Activated T-cell treated with anti-CD3 and anti-CD28 coated beads for 24 hours (primary cell): ENCODE measurements at places on chromosomes 12 and 14.
A peak's percentile ranks its signal among the peaks of the same experiment; 100 is the strongest.

GRCh38 chr14:91254461-91254860, 10.0 kb upstream of the GPR68 start:
- DNase-seq = no peak

GRCh38 chr14:60212503-60213371, 36.3 kb upstream of the PPM1A start:
- no peak for DNase-seq

DNA sequence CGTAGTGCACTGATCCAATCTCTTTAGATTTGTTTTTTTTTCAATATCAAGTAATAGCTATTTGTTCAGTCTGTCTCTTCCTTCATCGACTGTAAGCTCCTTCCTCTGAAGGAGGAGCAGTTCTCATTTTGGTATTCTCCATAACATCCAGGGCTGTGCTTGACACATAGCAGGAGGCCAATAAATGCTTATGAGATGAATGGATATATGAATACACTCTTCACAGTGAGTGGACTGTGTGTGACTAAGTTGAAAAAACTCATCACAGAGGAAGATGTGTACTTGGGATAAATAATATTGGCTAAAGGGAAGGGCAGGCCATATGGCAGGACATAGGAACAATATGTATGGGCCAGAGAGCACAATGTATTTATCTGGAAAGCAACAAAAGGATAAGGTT, 205.3 kb upstream of the PRICKLE1 start:
- no peak for DNase-seq

DNA sequence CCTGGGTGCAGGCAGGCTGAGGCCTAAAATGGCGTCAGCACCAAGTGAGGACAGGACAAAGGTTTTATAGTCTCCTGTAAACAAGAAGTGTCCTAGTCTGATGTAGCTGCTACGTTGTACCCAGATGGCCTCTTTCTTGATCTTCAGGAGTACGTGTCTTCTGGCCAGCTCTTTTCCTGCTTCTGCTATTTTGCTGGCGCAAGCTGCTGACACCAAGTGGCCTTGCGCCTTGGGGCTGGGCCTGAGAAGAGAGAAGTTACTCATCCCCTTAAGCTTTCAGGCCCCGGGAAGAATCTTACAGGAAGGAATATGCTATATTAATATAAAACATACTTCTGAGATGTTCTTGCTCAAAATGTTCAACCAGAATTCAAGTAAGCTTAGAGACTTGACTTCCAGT, 605.2 kb downstream of the GALC start:
- no peak for DNase-seq

GRCh38 chr12:4203772-4204376, 69.7 kb upstream of the CCND2 start:
- DNase-seq = no peak

- no peak for DNase-seq
Observed at GRCh38 chr12:501722-502447, 42.1 kb downstream of the B4GALNT3 start.

GRCh38 chr12:32545413-32545980, 133.6 kb upstream of the DNM1L start:
- DNase-seq = no peak

DNA sequence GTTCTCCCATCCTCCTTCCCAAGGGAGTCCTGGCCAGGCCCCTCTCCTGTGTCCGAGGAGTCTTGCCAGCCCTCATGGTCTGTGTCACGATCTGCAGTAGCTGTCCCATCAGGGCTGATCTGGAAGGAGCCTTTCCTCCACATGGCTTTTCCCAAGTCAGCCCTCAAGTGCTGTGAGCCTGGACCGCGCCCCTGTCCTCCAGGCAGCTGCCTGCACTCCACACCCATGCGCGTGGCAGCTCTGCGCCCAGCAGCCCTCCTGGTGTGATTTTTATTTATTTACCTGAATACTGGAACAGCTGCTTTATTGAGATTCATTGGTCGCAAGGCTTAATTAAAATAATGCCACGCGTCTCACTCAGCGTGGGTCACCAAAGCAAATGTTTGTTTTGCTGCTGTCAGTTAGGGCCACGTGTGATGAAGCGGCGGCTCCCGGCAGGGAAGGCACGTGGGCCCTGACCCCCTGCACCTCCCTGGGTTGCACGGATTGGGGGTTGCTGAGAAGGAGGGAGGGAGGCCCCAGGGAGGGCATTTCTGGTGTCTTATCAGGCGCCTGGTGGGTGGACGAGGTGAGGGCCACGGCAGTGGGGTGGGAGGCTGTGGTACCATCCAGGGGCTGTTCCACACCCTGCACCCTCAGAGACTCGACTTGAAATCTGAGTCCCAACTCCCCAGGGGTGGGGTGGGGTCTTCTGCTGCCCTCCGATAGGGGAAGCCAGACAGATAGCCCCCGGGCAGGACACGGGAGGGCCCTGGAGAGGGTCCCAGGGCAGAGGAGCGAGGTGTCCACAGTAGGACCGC, 206.3 kb upstream of the C14orf180 start:
- no peak for DNase-seq

DNA sequence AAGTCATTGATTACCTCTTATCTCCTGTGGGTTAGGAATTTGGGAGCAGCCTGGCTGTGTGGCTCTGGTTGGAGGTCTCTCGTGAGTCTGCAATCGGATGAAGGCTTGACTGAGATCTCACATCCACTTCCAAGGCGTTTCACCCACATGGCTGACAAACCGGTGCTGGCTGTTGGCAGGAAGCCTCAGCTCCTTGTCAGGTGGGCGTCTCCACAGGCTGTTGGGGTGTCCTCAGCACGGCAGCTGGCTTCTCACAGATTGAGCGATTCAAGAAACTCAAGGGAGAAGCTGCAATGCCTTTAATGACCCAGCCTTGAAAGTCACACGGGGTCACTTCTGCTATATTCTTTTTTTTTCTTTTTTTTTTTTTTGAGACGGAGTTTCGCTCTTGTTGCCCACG, 28.6 kb upstream of the CORO1C start:
- DNase-seq = no peak

DNA sequence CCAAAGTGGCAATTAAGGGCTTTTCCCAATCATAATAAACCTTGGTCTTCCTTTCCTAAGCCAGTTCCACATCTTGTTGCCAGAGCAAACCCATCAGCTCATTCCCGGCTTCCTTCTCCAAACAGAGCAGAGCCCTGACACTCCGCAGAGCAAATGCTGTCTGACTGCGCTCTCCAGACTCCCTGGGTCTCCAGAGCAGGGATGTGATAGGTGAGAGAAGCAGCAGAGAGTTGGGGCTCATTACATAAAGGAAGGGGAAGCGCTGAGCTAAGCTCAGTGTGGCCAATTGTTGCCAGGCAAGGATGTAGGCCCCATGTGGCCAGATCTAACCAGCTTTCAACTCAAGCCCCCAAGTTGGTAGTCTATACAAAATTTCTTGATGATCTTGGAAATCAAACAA, 36.2 kb upstream of the PAX9 start:
- no peak for DNase-seq

GRCh38 chr14:106831322-106831720, 1304.9 kb downstream of the TMEM121 start:
- DNase-seq = peak; percentile 47

- DNase-seq = no peak
Observed at GRCh38 chr12:19771858-19772257, 332.6 kb downstream of the AEBP2 start.

DNA sequence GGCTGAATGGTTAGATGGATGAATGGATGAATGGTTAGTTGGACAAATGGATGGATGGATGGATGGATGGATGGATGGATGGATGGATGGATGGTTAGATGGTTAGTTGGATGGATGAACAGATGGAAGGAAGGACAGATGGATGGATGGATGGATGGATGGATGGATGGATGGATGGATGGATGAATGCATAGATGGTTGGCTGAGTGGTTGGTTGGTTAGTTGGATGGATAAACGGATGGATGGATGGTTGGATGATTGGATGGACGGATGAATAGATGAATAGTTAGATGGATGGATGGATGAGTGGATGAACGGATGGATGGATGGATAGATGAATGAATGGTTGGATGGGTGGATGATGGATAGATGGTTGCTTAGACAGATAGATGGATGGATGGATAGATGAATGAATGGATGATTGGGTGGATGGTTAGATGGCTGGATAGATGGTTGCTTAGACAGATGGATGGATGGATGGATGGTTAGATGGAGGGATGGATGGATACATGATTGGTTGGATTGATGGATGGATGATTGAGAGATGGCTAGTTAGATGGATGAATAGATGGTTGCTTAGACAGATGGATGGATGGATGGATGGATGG, 48.8 kb upstream of the HSPB8 start:
- no peak for DNase-seq

DNA sequence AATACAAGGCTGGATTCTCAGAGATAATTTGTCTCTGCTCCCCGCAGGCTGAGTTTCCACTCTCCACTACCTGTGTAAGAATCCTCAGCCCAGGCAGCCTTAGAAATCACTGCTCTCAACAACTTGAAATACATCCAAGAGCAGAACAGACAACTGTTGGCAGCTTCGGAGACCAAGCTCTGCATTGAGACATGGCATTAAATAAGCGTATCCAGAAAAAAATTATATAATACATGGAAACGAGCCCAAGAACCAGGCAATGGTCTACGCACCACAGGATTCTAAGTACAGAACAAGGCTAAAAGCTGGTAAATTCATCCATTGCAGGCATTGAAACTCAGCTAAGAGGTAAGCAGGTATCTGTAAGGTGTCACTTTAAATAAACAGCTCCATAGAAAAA, 165.5 kb upstream of the DIO3 start:
- DNase-seq = no peak

- no peak for DNase-seq
Observed at GRCh38 chr12:104467346-104467837, 10.6 kb downstream of the CHST11 start.

DNA sequence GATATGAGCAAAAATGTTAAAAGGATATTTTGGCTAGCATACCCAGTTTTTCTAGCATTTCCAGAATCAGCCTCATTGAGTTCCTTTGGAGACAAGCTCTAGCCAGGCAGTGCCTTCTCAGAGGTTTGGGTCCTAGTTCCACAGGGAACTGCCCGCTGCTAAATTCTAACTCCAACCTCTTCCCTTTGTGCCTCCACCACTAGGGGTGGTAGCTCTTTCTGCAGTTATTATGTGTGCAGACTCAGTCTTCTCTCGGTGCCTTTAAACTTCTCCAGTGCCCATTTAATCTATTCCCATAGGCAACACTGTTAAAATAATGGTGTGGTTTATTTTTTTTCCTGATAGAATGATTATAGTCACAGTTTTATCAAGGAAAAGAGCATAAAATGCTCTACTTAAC, 21.5 kb upstream of the SLC25A3 start:
- DNase-seq = no peak

DNA sequence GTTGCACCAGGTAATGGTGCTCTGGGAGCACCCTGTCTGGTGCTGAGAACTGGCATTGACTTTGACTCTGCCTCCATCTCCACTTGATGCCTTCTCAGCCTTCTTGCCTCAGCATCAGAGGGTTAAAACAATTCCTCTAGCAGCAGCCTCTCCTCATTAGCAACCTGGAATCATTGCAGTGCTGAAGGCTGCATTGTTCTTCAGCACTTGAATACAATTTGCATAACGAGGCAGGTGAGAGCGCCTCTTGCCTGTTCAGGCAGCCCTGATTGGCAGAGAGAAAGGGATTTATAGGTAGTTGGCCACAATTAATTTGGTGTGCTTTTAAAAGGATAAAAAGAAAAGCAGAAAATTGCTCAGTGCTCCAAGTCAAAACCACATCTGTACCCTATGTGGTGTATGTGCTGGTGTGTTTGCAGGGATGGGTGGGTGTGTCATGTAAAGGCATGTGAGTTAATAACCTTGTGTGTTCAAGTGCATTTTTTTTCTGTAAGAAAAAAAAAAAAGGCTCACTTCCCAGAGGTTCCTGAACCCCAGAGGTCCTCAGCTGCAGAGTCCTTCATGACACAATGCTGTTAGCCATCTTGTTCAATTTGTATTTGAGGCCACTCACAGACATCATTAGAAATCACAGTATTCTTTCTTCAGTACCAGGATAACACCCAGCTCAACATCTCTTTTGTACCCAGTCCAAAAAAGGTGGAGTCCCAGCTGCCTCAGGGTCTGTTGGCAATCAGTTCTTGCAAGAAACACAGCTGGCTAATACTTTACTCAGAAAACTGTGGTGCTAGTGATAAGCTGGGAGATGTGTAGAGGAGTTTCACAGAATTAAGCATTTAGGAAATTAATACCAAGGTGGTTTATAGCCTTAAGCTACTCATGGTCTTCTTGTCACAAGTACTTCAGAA, 385.6 kb downstream of the GRIN2B start:
- DNase-seq = no peak

- no peak for DNase-seq
Observed at GRCh38 chr12:116373572-116374206, 96.2 kb upstream of the MED13L start.

DNA sequence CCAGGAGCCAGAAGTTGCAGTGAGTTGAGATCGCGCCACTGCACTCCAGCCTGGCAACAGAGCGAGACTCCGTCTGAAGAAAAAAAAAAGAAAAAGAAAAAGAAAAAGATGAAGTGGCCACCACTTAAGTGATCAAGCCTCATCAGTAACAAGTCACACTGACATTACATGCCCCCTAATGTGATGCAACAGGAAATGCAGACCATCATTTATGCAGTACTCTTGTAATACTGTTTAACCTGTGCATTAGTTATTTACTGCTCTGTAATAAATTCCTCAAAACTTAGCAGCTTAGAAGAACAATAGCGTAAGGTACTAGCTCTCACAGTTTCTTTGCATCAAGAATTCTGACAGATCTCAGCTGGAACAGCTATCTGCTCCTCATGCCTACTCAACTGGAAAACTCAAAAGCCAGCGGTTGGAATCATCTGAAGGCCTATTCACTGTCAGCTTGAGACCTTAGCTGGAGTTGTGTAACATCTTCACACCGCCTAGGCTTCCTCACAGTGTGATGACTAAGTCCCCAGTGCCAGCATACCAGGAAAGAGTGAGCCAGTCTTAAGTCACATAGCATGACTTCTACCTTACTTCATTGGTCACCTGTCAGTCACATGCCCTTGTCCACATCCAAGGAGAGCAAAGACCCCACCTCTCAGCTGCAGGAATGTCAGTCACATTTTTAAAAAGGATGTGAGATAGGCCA, 31.5 kb downstream of the EPS8 start:
- DNase-seq = no peak

GRCh38 chr12:52649066-52649465, 2.9 kb downstream of the KRT2 start:
- DNase-seq = no peak

DNA sequence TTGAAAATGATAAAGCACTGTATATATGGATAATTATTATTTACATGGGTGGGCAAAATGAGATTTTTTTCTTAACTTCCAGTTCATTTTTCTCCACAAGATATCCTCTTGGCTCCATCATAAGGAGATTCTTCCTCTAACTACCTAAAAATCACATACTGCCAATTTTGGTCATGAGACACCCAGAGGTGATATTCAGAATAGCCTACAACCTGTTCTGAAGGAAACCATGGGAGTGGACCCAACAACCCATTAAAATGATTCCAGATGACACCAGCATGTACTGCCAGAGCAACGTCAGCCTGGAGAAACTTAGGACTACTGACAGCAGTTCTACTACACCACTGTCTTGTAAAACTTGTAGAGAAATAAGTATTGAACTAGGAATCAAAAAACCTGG, 136.3 kb upstream of the TMPO start:
- no peak for DNase-seq
